ENCODE measurements at places on chromosomes 4 and X.
A peak's percentile ranks its signal among the peaks of the same experiment; 100 is the strongest.

GRCh38 chr4:5708449-5709206 lies at the start of gene EVC2:
TSS of gene EVC2 (minus strand) at chr4:5708559. CDS start at chr4:5708513, 46 bp downstream.
- peak; percentile 21 for DNase-seq

GRCh38 chr4:4784379-4784778 lies 75.1 kb upstream of the MSX1 start:
- DNase-seq: no peak

GRCh38 chr4:152779513-152780266 lies at the start of the genes ARFIP1 and TIGD4:
TSS of gene ARFIP1 (plus strand) at chr4:152779954. CDS start at chr4:152829634, 49,680 bp downstream.
TSS of gene TIGD4 (minus strand) at chr4:152779730. CDS start at chr4:152771004, 8,726 bp downstream.
- peak; percentile 86 for DNase-seq

DNA sequence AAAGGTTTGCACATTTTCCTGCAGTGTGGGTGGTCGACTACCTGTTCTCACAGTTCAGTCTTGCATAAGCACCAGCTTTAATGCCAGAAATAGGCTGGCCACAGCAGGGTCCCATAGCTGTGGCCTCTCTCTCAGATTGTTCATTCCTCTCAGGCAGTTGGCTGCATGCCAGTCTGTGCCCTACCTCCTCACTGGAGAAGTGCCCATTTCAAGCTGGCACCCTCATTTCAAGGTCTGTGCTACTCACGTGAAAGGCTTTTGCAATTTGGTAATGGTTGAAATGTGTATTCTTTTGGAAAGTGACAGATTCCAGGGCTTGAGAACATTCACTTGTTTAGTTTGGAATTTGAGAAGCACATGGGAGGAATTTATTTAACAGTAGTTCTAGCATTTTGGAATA lies 28.9 kb upstream of the MTMR1 start:
- DNase-seq: no peak

GRCh38 chrX:45850775-45851433 lies 650.2 kb upstream of the DIPK2B start:
- DNase-seq: peak; percentile 6

DNA sequence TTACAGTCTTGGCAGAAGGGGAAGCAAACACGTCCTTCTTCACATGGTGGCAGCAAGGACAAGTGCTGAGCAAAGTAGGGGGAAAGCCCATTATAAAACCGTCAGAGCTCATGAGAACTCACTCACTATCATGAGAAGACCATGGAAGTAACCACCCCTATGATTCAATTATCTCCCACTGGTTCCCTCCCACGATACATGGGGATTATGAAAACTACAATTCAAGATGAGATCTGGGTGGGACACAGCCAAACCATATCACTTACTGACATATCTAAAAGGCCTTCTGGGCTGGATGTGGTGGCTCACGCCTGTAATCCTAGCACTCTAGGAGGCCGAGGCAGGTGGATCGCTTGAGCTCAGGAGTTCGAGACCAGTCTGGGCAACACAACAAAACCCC lies 117.1 kb upstream of the USP9X start:
- DNase-seq: no peak

DNA sequence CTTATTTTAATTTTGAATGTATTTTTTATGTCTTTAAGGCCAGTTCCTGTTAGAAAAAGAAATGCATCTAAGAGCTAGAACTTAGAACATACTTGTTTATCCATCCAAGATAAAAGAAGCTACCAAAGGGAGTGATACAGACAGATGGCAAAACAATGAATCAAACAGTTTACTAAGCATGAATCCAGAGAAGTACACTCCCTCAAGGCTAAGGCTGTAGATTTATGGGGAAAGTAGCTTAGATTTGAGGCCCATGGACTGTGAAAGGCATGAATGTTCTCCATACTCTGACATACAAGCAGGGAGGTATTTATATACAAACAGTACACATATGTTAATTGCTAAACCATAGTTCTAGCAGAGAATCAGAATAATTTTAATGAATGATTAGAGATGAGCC lies 255.3 kb upstream of the NRK start:
- DNase-seq: no peak

GRCh38 chrX:110293658-110294057 lies 24.2 kb downstream of the AMMECR1 start:
- no peak for DNase-seq

GRCh38 chrX:46554942-46555341 lies 9.7 kb upstream of the ZNF674 start:
- no peak for DNase-seq

- no peak for DNase-seq
These were observed 87.0 kb downstream of the ANXA3 start for GRCh38 chr4:78638337-78639172.

DNA sequence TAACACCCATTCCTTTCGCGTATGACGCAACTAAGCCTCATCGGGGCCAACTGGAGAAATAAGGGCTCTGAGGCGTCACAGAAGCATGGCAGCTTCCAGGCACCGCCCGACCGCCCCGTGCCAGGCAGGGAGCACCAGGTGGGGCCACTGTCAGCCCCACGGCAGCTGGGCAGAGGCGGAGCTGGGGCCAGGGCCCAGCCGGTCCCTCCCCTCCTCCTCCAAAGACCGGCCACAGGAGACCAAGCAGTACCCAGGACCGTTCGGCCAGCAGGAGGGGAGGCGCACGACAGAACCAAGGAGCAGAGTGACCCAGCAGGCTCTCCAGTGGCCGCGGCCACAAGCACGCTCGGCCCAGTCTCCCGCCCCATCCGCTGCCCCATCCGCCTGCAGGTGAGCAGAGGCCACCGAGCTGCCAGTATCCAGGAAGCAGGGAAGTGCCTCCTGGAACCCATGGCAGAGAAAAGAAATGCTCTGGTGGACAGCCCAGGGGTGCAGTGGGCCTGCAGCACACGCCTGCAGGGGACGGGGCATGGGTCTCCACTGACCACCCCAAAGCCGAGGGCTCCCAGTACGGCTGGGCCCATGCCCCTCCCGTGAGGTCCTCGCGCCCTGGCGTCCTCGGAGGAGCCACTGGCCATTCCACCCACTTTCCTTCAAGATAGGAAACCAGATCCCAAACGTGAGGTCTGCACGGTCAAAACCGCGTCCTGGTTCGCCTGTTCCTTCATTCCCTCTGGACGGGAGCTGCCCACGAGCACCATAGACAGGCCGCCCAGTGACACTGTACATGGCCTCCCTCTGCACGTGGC lies 9.6 kb downstream of the CTBP1 start:
- DNase-seq: no peak

DNA sequence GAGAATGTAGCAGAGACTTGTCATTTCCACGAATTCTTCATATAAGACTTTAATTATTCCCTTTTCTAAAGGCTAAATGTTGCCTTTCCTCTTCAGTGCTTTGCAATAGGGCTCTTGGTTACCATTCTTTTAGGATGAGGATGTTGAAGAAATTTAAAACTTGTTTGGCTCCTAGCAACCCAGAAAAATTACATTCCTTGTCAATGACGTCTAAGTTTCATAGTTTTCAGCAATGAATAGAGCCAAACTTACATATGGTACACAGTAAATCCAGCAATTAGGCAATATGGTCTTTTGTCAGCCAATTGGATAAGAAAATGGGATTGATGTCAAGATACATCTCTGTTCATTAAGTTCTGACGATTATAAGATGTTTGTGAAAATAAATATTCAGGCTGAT lies 1639.6 kb upstream of the PCDH10 start:
- no peak for DNase-seq

DNA sequence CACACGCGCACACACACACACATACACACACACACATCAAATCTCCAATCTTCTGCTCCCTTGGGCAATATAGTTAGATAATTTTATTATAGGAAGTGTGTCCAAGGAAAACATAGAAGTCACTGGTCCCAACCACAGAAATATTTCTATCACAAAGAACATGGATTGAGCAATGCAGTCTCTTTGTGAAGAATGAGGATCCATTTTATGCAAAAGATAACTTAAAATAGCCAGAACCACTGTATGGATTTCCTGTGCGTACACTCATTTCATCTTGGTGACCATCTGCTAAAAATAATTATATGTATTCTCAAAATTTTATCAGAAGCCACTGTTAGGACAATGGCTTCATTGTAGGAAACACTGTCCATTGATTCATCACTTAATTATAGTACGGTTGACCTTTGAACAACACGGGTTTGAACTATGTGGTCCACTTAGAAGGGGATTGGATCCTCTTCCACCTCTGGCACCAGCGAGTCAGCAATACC lies 169.6 kb upstream of the MXRA5 start:
- DNase-seq: no peak

- DNase-seq: no peak
These were observed 36.2 kb upstream of the ARHGEF6 start for GRCh38 chrX:136816975-136817374.

GRCh38 chr4:14434916-14435315 lies 567.4 kb upstream of the CPEB2 start:
- DNase-seq: no peak

- DNase-seq: no peak
These were observed 334.5 kb downstream of the GALNTL6 start for GRCh38 chr4:172147687-172148086.

- DNase-seq: no peak
These were observed 35.7 kb upstream of the APLN start for GRCh38 chrX:129690435-129690834.

- no peak for DNase-seq
These were observed 158.3 kb downstream of the SLC4A4 start for GRCh38 chr4:71497078-71497477.

- DNase-seq: no peak
These were observed 208.4 kb downstream of the COL25A1 start for GRCh38 chr4:109094056-109094455.

Measured in stimulated activated CD4-positive, alpha-beta T cell treated with anti-CD3 and anti-CD28 coated beads, TNF-alpha, amount 100 ng/mL, for 24 hours (primary cell).